NCI-H1105 (cell line): ENCODE measurements at places on chromosomes 6 and 20.

GRCh38 chr20:58075586-58076345 is 152.7 kb downstream of the ANKRD60 start:
- no peak for DNase-seq

DNA sequence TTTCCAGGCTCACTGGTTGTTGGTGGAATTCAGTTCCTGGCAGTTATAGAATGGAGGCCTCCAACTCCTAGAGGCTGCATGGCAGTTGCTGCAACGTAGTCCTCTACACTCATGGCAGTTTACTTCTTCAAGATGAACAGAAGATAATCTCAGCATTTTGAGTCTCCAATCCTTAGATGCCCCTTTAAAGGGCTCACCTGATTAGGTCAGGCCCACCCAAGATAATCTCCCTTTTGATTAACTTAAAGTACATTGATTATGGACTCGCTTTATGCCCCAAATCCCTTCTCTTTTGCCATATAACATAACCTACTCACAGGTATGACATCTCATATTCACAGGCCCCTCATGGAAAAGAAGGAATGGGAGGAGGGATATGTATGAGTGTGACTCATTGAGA is 76.4 kb downstream of the ZNF133 start:
- no peak for DNase-seq

- DNase-seq: no peak
Observed at GRCh38 chr6:36917541-36918193, 31.9 kb downstream of the C6orf89 start.

DNA sequence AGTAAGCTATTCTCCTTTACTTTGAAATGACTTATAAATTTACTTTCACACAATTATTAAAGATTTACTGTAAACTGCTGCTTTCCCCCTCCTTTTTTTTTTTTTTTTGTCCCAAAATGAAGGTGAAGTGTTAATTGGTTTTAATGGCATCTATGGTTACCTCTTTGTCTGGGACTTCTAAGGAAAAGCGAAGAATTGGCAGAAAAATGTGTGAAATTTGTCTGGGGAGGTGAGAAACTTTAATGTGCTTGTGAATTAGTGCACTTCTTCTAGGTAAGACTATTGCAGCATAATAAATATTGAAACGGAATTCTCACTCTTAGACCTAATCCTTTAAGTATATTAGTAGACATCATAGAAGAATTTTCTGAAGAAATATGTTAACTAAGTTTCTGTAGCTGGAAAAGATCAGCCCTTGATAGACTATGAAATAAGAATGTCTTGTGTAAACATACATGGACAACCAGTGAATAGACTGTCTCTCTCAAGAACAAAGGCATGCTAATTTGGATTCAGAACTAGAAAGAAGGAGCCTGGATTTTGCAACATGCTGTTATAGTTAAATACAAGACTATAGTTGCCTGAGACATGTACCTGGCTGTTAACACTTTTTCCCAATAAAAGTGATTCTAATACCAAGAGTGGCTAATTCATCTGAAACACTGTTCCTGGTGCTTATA is 23.9 kb downstream of the FLRT3 start:
- no peak for DNase-seq

- DNase-seq: no peak
Observed at GRCh38 chr6:6164367-6164766, 156.1 kb downstream of the F13A1 start.
